ENCODE measurements at places on chromosomes 5 and 9. TPM values are rescaled to one million over a fixed set of nuclear protein-coding genes. Genes with fewer than 3 reads are reported as not detected.

DNA sequence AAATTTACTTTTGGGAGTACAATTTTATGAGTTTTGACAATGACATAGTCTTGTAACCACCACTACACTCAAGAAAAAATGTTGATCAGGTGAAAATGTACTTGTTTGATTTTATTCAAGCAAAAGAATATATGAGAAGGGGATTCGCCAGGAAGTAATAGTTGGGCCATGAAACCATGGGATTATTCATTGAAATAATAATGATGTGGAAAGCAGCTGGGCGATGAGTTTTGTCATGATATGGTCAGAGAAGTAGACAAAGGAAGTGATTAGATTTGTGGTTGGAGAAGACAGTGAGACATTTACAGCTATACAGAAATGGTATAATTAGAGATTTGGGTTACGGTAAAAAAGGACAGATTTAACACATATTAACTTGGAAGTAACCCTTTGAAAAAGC is 11.2 kb downstream of the HMGCR start:
- no peak for DNase-seq

DNA sequence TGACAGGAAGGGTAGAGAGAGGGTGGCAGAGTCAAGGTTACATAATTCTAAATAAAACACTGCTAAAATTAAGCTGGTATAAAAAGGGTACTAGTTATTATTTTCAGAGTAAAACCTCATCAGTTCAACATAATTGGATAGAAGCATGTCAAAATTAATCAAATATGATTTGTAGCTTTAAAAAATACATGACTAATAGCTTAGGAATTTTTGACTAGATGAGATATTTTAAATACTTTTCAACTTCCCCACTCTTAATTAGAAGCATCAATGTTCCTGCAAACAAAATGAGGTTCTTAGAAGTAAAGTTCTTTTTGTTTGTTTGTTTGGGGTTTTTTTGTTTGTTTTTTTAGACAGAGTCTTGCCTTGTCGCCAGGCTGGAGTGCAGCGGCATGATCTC is 29.1 kb downstream of the HTR4 start:
- no peak for DNase-seq

DNA sequence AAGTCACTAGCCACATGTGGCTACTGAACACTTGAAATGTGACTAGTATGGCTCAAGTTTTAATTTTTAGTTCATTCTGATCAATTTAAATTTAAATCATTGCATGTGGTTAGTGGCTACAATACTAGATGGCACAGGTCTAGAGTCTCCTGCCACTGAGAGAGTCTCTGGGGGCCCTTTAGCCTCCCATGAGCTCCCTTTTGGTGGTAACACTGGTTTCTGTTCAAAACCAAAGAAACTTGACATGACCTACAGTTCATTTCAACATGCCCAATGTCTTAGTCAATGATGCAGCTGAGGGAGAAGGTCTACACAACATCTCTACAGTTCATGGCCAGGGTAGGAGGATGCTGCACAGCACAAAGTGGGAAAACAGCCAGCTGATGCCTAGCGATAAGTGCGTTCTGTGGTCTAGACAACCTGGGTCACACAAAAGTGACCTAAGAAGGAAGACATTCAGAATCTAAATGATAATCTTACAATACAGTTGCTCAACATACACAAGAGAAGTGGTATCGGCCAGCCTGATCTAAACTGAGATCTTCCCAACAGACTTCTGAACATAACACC is 121.0 kb downstream of the AUH start:
- no peak for DNase-seq

DNA sequence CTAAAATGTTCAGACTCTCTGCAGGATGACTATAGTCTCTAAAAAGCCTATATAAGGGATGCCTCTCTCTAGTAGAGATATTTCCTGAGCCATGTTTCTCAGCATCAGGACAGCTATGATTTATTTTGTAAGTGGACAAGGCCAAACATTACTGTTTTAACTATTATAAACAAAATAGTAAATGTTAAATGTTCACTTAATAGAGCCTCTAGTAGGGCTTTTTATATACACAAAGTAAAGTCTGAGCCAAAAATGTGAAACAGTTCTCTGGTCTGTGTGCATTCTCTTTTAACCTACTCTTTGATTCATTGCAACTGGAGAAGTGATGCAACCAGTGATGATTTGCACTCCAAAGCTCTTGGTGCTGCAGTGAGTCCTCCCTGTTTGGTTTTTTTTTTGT is 220.5 kb downstream of the GDNF start:
- no peak for DNase-seq

GRCh38 chr9:7178729-7179128 is 421.0 kb downstream of the KDM4C start:
- DNase-seq, result no peak

GRCh38 chr5:126143622-126144021 is 279.6 kb upstream of the GRAMD2B start:
- no peak for DNase-seq

- no peak for DNase-seq
Measured at GRCh38 chr9:132025766-132026165, 53.9 kb downstream of the MED27 start.

DNA sequence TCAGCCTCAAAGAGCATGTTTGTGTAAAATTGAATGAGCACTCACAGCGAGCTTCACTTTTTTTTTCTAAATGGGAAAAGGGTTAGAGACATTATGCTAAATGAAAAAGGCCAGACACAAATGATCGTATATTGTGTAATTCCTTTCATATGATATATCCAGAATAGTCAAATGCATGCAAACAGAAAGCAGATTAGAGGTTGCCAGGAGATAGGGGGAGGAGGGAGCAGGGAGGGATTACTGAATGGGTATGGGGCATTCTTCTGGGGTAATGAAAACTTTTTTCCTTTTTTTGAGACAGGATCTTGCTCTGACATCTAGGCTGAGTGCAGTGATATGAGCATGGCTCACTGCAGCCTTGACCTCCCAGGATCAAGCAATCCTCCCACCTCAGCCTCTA is 47.1 kb downstream of the DMAC1 start:
- no peak for DNase-seq

- DNase-seq, result no peak
Measured at GRCh38 chr5:5218396-5218795, 78.3 kb downstream of the ADAMTS16 start.

DNA sequence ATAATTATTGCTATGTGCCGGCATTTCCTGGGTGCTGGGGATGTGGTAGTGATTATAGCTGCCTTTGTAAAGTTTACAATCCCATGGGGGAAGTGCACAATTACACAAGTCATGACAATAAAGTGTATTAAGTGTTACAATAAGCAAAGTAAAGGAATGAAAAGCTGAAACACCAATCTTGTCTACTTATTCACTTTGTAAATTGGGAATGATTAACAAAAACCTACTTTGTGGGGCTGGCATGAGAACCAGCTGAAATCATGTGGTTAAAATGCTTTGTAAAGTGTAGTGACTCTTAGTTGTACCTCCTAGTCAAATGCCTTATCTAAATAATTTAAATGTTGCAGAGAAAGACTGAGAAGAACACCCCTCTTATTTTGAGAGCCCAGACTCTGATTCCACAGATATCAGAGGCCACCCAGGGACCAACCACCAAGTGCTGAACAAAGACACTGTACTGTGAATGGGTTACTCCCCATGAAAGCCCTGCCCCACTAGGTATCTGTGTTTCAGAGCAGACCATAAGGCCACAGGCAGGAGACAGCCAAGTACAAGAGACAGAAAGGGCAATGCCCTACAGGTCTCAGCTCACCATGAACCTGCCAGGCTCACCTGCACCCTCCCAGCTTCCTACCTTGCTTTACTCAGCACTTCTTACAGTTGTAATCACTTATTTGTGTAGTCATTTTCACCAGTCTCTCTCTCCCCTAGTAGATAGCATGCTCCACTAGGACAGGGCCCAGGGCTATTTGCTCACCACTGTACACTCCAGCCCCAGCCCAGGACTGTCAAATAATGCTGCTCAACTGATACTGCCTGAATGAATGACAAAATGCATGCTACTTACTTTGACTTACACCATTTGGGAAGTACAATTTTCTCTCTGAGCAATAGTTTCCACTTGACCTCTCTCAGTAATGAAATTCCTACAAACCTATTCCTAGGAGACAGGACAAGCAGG is 101.6 kb upstream of the APC start:
- DNase-seq, result peak; percentile 24

DNA sequence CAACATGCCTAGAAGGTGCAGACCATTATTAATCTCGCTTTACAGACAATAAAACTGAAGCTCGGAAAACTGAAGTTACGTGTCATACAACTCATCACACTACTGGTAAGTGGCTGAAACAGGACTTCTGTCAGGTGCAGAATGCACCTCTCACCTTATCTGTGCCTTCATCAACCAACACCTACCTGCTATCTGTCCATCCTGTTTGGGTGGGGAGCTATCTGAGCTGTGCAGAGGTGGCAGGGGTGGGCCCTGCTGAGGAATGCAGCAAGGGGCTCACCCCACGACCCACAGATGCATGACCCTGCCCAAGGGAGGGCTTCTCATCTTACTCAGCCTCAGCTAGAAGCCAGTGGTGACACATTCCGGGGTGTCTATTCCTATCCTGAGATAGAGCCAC is 81.6 kb downstream of the SLIT3 start:
- no peak for DNase-seq

DNA sequence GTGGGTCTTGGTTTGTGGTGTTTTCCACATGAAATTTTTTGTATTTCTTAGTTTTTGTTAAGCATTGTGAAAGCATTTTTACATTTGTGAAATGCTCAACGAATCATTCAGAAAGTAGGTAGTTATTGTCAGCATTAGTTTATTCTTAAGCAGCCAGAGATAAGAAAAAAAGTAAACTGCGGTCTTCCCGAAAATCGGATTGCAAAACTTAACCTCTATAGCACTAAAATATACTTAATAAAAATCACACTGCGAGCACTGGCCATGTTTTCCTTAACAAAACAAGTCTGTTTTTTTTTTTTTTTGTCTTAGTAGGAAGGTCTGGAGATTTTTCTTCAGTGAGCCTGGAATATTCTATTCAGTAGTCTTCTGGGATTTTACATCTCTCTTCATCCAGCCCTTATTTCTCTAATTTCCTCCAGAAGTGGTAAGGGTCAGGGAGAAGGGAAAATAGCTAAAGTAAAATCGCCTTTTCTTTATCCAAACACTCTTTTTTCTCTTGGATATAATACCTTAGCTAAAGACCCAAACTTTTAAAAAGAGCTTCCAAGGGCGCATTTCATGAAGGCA is 289.9 kb downstream of the DMAC1 start:
- DNase-seq, result no peak

GRCh38 chr5:56588636-56589480 is 226.5 kb upstream of the MAP3K1 start:
- DNase-seq, result no peak

- DNase-seq, result no peak
Measured at GRCh38 chr9:90919883-90920282, 118.3 kb downstream of the SYK start.

- DNase-seq, result no peak
Measured at GRCh38 chr5:83467371-83468035, 4.0 kb upstream of the VCAN start.

DNA sequence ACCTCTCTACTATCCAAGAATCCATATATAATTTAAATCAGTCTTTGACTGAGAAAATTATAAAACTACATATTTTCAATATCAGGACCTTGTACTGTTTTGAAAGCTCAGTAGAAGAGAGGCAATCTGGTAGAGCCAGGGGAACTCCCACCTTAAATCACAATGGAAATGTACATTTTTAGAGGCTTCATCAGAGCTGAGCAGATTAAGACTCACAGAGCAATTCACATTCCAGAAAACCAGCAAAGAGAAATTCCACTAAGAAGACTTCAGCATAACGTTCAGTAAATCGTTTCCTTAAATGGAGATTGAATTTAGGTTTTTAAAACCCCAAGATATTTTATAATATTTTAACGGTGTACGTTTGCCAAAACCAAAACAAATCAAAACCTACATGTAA is 227.8 kb upstream of the TRPM3 start:
- DNase-seq, result no peak

DNA sequence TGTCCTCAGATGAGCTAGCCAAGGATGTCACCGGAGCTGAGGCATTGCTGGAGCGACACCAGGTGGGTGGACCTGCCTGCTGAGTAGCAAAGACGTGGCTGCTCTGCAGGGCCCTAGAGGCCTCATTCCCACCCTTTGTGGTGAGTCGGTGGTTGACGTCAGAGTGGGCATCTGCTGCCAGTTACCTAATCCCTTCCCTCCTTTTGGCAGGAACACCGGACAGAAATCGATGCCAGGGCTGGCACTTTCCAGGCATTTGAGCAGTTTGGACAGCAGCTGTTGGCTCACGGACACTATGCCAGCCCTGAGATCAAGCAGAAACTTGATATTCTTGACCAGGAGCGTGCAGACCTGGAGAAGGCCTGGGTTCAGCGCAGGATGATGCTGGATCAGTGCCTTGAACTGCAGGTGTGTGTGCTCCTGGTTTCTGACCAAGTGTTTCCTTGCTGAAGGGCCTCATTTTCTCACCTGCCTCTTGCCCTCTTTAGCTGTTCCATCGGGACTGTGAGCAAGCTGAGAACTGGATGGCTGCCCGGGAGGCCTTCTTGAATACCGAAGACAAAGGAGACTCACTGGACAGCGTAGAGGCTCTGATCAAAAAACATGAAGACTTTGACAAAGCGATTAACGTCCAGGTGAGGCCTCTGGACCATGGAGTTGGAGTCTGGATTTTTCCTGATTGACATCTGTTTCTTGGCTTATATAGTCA is 48.9 kb downstream of the DYNC2I2 start:
- peak; percentile 58 for DNase-seq

- no peak for DNase-seq
Measured at GRCh38 chr9:96458226-96458625, 8.3 kb downstream of the HABP4 start.

DNA sequence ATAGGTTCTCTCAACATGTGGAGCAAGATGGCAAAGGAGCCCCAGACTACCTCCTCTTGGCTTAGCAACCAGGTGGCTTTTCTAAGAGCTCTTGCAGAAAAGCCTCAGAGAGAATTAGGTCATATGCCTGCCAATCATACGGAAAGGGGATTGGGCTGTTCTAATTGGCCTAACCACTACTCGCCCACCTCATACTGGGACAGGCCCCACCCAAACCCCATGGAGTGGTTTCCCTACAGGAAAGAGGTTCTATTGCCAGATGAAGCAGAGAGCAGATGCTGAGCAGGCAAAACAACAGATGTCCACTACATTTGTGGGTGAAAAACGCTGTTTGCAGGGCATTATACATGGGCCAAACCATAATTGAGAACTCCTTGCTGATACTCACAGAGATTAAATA is 29.0 kb downstream of the ABLIM3 start:
- no peak for DNase-seq

The WDR38 gene
- not detected for total RNA-seq

The GARNL3 gene
- total RNA-seq, result 17.1 TPM

The PRSS3 gene
- total RNA-seq, result 61.2 TPM

The SERF1A gene
- total RNA-seq, result 14.5 TPM

The CNTFR gene
- 23.0 TPM for total RNA-seq

The C6 gene
- total RNA-seq, result 41.8 TPM

The ARSK gene
- total RNA-seq, result 5.9 TPM

The CD72 gene
- 2.4 TPM for total RNA-seq

The PSAT1 gene
- 2.4 TPM for total RNA-seq

The NUTM2G gene
- total RNA-seq, result not detected

The TCF7 gene
- total RNA-seq, result 7.4 TPM

The SPOCK1 gene
- 13.6 TPM for total RNA-seq

The PCDHA6 gene
- 2.0 TPM for total RNA-seq

The PCDHGA8 gene
- 1.9 TPM for total RNA-seq

The PCDHB6 gene
- 0.60 TPM for total RNA-seq

The PTCD2 gene
- 7.7 TPM for total RNA-seq

The ORM2 gene
- total RNA-seq, result 2.8 TPM

The RANBP3L gene
- 3.9 TPM for total RNA-seq

Data from mucosa of gallbladder (tissue), 1 donor.